ENCODE measurements at places on chromosomes 3 and 15.

GRCh38 chr15:42707873-42708544, 28.9 kb downstream of the CDAN1 start:
- no peak for DNase-seq

- no peak for DNase-seq
Observed at GRCh38 chr3:141400073-141400971, 32.0 kb downstream of the ZBTB38 start.

GRCh38 chr3:48268936-48269561, 28.1 kb downstream of the ZNF589 start:
- no peak for DNase-seq

GRCh38 chr15:34933432-34933975, 36.0 kb downstream of the AQR start:
- DNase-seq: no peak

DNA sequence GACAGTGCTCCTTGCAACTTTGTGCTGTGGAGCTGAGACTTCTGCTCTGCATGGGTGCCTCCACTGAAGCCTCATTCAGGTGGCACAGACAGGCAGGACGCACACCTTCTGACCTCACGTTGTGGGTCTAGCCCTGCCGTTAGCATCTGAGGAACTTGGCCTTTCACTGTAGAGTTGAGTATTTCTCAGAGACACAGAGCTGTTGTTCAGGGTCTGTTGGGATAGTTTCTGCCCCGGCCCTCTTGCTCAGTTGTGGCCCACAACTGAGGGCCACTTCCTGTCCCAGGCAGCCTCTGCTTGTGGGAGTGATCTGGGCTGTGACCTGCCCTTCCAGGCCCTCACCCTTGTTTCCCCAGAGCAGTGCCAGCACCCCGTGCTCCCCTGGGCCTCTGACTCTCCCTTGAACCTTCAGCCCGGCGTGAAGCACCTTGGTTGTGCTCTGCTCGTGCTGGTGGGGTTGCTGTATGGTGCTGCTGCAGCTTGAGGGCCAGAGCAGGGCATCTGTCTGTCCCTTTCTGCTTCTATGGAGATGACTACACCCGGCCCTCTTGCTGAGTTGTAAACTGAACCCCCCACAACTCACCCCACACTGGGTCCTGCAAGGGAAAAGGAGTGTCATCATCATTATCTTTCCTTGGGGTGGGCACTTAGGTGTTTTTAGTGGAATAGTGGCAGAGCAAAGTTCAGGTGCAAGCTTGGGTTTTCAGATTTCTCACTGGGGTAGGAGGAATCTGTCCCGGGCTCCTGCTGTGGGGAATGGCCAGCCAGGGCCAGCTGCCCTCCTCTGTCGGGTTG, 11.7 kb downstream of the BAHD1 start:
- DNase-seq: no peak

- DNase-seq: no peak
Observed at GRCh38 chr15:73317651-73318462, 50.9 kb downstream of the HCN4 start.

DNA sequence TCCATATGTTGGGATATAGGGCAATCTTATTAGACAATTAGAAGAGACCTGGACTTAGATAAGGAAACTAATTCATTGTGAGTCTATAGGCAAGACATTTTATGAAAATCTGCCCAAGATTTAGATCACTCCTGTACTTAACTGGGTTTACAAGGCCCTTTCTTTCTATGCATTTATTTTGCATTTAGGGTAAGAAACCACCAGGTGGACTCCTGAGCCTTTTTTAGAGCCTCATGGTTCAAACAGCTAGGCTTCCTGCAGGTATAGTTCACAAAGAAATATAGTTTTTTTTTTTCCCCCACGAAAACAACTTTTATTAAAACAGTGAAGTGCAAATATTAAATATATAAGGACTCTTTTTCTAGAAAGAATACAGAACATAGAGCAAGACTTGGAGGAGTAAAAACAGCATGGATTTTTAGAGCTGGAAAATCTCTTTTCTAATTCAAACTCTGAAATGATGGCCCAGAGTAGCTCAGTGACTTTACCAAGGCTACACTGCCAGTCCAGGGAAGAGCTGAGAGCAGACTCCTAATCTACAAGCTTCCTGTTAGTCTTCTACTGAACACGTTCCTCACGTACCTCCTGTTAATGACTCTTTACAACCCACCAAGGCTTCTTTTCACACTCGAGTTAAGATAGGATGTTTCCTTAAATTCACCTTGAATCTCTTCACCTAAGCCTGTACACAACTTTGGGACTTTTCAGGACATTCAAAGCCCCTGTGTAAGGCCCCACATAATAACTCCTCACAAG, 400.9 kb upstream of the ATP11B start:
- DNase-seq: no peak

GRCh38 chr3:102038477-102039142, 189.3 kb downstream of the NFKBIZ start:
- no peak for DNase-seq

GRCh38 chr15:54605043-54605442, 591.7 kb downstream of the RSL24D1 start:
- DNase-seq: no peak

- DNase-seq: no peak
Observed at GRCh38 chr3:81983382-81983781, 221.9 kb upstream of the GBE1 start.

DNA sequence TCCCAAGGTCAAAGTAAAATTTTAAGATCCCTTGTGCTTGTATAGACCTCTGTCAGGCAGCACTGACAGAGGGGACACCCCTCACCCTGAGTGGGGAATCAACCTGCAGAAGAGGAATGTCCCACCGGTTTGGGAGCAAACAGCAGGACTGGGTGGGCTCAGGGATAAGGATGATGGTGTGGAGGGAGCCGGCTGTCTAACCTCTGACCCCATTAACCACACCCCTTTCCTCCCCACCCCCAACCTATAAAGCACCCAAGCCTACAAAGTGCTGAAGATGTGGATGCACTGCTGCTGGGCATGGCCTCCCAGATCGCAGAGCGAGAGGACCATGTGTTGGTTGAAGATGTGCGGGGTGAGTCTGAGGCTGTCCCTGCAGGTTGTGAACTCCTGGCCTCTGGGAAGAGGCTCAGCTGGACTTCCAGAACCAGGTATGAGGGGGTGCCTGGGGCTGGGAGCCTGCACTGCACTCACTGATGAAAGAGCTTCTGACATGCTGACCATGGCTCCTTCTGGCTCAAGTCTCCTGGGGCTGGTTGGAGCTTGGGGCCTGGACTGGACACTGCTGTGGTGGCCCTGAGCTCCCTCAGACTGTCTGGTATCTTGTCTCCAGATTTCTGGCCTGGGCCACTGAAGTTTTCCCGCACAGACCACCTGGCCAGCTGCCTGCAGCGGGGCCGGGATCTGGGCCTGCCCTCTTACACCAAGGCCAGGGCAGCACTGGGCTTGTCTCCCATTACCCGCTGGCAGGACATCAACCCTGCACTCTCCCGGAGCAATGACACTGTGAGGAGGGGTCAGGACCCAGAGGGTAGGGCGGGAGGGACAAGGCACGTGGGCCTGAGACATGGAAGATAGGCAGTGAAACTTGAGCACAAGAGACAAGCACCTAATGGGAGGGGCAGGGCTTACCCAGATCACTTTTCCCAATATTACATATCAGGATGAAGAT, 9.3 kb downstream of the DUOX1 start:
- no peak for DNase-seq

DNA sequence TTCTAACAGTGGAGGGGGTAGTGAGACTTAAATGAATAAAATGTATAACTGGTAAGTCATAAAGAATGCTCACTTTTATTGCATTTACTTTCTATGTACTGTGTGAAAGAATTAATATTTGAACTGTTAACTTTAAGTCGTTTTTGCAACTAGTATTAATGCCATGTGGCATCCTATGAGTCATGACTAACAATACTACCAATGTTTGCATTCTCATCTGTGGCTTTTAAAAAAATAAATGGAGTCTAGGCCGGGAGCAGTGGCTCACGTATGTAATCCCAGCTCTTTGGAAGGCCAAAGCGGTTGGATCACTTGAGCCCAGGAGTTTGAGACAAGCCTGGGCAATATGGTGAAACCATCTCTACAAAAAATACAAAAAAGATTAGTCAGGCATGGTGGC, 5.2 kb downstream of the C3orf49 start:
- DNase-seq: peak; percentile 73

- DNase-seq: peak; percentile 60
Observed at GRCh38 chr3:99640214-99640851, 1.9 kb downstream of the COL8A1 start.

- no peak for DNase-seq
Observed at GRCh38 chr3:185056908-185057307, 96.0 kb downstream of the C3orf70 start.

- no peak for DNase-seq
Observed at GRCh38 chr15:74167891-74168331, 5.6 kb upstream of the ISLR start.

- DNase-seq: peak; percentile 92
Observed at GRCh38 chr3:101643861-101644613, 32.9 kb downstream of the ZBTB11 start.

- DNase-seq: no peak
Observed at GRCh38 chr3:127422663-127423375, 135.0 kb upstream of the PRR20G start.

- no peak for DNase-seq
Observed at GRCh38 chr3:152048831-152049230, 175.4 kb downstream of the SUCNR1 start.

GRCh38 chr3:159898147-159898546, 90.5 kb upstream of the IL12A start:
- no peak for DNase-seq

DNA sequence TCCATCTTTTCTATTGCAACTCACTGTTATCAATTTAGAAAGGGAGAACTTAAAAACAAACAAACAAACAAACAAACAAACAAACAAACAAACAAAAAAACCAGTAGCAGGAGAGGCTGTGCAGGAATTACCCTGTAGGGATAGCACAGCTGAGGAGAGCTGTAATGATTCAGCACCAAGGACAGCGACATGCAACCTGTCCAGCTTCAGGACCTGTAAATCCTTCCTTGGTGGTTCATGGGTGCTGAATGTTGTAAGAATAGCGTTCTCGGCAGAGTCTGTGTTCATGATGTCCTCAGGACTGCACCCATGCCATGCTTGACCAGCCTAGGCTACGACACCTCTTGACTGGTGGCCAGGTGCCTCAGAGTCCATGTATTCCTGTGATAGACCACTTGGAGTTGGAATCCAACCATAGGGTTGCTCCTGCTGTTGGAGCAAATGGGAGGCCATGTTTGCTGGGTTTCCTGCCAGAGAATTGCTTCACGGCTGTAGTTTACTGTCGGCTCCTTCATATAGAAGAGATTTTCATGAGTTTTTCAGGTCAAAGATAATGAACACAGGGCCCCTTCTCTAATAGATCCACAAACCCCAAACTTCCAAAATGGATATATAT, 65.9 kb downstream of the CACNA2D3 start:
- DNase-seq: peak; percentile 39

DNA sequence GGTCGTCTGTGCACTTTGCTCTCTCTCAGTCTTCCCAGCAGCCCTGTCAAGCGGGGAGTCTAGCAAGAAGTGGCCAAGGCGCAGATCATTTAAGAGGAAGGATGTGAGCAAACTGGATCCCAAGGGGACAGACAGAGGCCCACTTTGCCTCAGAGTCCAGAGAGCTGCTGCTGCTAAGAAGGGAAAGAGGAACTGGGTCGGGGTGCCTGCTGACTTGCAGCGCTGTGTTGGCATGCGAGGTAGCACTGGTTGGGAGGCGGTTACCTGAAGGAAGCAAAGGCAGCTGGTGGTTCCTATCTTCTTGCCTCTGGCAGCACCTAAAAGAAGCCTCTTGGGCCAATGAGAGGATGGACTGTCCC, 28.1 kb downstream of the SMAD3 start:
- no peak for DNase-seq

DNA sequence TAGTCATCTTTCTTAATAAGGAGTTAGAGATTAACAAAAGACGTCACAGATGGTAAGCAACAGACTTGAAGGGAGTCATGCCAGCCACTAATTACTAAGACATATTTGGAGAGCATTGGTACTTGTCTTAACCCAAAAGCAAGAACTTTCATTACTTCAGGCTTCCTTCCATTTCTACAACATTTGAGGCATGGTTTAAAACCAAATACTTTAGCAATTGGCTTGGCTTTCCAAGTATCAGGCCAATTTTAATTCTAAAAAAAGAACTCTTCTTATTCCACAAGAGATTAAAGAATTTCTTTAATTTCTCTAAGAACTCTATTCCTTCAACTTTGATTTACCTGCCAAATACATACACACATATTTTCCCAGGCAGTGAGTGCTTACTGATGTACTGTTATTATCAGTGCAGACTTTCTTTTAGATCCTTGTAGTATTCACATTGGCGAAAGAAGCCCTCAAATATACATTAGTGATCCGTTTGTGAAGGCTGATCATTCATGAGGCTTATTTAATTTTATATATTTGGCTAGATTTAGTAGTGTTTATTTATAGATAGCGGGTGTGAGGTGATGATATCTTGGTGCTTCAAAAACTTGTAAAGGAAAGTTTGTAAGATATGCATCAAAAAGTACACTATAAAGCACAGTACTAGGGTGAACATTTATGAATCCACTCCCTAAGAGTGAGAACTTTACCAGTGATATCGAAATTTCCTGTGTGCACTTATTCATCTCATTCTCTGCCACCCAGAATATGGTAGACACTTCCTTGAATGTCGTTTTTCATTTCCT, 229.2 kb downstream of the MFSD1 start:
- no peak for DNase-seq

All from fibroblast of skin of right quadriceps (primary cell).